MCF 10A (cell line): ENCODE measurements at places on chromosomes 1 and 21.

GRCh38 chr1:64915381-64916274 lies 50.7 kb downstream of the JAK1 start:
- DNase-seq: peak; percentile 86
- peaks cover 6% of the 10 kb centered on the region for H3K36me3 ChIP-seq
- peaks cover 49% of the 10 kb centered on the region for H3K4me1 ChIP-seq

GRCh38 chr1:113734357-113735055 lies 24.8 kb downstream of the PHTF1 start:
- no peaks in the 10 kb centered on the region for H3K4me1 ChIP-seq
- H3K27ac ChIP-seq: no peak overlapping the region
- no peaks in the 10 kb centered on the region for H3K27me3 ChIP-seq
- DNase-seq: no peak
- H3K36me3 ChIP-seq: no peaks in the 10 kb centered on the region
- no peak overlapping the region for H3K4me3 ChIP-seq

DNA sequence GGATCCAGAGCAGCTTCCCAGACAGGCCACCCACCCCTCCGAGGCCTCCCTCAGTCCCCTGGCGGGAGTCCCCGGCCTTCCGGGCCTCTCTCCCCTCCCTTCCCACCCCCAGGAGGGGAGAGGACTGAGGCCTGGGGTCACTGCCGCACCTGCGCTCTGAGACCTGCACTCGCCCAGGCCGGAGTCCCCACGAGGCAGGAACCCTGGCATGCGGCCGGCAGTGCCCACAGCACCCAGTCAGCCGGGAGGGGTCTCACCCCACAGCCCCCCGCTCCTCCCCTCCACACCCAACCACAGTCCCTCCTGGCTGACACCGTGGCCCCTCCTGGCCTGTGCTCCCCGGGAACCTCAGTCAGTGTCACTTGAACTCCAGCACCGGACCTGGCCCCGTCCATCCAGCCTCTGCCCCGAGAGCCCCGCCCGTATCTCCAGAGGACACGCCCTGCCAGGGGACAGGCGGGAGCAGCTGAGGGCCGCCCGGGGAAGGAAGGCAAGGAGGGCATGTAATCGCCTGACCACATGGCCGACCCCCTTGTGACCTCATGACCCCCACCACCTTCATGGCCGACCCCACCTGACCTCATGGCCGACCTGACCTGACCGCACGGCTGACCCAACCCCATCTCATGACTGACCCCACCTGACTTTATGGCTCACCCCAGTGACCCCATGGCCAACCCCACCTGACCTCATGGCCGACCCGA lies 28.7 kb upstream of the TTLL10 start:
- no peak for DNase-seq
- no peak overlapping the region for H3K27ac ChIP-seq
- no peaks in the 10 kb centered on the region for H3K36me3 ChIP-seq
- peaks cover 15% of the 10 kb centered on the region for H3K27me3 ChIP-seq

DNA sequence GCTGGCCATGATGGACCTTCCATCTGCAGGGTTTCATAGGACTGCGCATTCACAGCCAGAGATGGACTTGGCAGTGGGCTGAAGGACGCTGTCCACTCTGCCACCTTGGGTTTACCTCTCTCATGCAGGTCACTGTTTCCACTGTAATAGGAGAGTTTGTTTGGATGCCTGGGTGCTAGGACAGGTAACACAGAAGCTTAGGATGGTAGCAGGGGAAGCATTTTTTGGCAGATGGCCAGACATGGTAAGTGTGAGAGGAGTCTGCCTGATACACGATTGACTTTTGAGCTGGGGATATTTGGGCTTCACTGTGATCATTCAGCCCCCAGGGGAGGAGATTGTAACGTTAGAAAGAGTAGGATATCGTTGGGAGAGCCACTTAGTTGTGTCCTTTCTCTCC lies 11.8 kb downstream of the PSEN2 start:
- no peak overlapping the region for H3K4me3 ChIP-seq
- H3K36me3 ChIP-seq: peaks cover 44% of the 10 kb centered on the region
- no peak for DNase-seq
- peaks cover 12% of the 10 kb centered on the region for H3K4me1 ChIP-seq
- H3K27ac ChIP-seq: no peak overlapping the region

GRCh38 chr1:228274452-228275178 lies 66.8 kb downstream of the OBSCN start:
- no peaks in the 10 kb centered on the region for H3K4me1 ChIP-seq
- H3K36me3 ChIP-seq: peaks cover 7% of the 10 kb centered on the region
- H3K27ac ChIP-seq: no peak overlapping the region

- H3K27me3 ChIP-seq: no peaks in the 10 kb centered on the region
- DNase-seq: no peak
- no peak overlapping the region for H3K27ac ChIP-seq
- H3K4me1 ChIP-seq: peaks cover 6% of the 10 kb centered on the region
- H3K36me3 ChIP-seq: peaks cover 90% of the 10 kb centered on the region
These were observed 29.9 kb downstream of the PCSK9 start for GRCh38 chr1:55069280-55069679.

- H3K4me3 ChIP-seq: no peak overlapping the region
- H3K36me3 ChIP-seq: no peaks in the 10 kb centered on the region
- no peak overlapping the region for H3K27ac ChIP-seq
- no peak for DNase-seq
These were observed 95.8 kb downstream of the PSMG1 start for GRCh38 chr21:39087238-39088030.

GRCh38 chr1:245098924-245099323 lies 55.9 kb upstream of the KIF26B start:
- no peak overlapping the region for H3K27ac ChIP-seq
- H3K4me1 ChIP-seq: no peaks in the 10 kb centered on the region
- DNase-seq: no peak

- no peak overlapping the region for H3K4me3 ChIP-seq
- H3K36me3 ChIP-seq: no peaks in the 10 kb centered on the region
- peaks cover 19% of the 10 kb centered on the region for H3K27me3 ChIP-seq
- no peak overlapping the region for H3K27ac ChIP-seq
- H3K4me1 ChIP-seq: no peaks in the 10 kb centered on the region
- no peak for DNase-seq
These were observed 71.9 kb downstream of the NMNAT2 start for GRCh38 chr1:183346276-183346732.

GRCh38 chr1:84363622-84364021 lies 34.7 kb upstream of the DNASE2B start:
- H3K27me3 ChIP-seq: no peaks in the 10 kb centered on the region
- DNase-seq: no peak
- no peak overlapping the region for H3K4me3 ChIP-seq
- no peaks in the 10 kb centered on the region for H3K36me3 ChIP-seq
- no peak overlapping the region for H3K27ac ChIP-seq

DNA sequence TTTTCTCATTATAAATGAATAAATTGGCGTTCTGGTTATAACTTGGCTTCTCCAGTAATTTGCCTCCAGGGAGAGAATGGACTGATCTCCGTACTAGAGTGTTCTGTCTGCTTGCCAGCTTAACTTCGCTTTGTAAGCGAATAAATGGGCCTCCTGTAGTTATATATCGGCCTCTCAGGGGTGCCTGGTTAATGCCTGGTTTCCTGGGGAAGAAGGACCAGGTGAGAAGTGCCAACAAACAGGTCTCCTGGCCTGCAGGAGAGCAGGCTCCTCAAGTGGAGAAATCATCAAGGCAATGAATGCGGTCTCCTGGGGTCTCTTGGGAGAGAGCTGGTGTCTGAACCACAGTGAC lies 107.4 kb upstream of the SERBP1 start:
- H3K27me3 ChIP-seq: no peaks in the 10 kb centered on the region
- H3K27ac ChIP-seq: no peak overlapping the region
- peaks cover 6% of the 10 kb centered on the region for H3K4me1 ChIP-seq
- H3K4me3 ChIP-seq: no peak overlapping the region
- DNase-seq: no peak

DNA sequence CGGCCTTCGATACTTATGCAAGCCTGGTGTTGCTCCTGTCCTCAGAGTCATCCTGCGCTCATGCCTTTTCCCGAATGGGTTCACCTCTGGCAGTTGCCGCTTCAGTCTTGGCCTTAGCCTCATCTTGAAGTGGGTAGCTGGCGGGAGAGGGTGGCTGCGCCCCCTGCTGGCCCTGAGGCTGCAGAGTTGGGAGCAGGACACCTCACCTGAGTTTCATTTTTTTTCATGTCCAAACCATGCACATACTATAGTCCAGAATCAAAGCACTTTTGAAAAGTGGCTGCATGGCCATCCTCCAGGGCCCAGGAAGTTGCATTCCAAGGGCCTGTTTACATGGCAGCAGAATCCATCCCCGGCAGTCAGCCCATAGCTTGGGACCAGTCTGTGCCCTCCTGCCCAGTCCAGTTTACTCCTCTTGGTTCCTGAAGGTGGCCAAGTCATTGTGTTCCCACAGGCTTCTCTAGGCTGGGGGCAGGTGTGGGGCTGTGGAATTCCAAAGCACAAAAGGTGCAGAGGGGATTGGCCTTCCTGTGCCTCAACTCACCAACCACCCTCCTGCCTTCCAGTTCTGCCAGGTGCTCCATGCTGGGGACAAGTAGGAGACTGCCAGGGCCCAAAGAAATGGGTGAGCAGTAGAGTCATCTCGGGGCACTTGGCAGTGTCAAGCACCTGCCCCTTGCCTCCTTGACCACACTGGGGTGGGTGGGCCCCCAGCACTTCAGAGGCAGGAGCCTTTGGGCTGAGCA lies 44.0 kb downstream of the YARS1 start:
- H3K36me3 ChIP-seq: peaks cover 72% of the 10 kb centered on the region
- DNase-seq: peak; percentile 86
- H3K4me3 ChIP-seq: no peak overlapping the region
- H3K27me3 ChIP-seq: no peaks in the 10 kb centered on the region

GRCh38 chr1:111161843-111162487 lies 21.9 kb downstream of the CEPT1 start:
- no peak for DNase-seq
- no peaks in the 10 kb centered on the region for H3K4me1 ChIP-seq
- no peak overlapping the region for H3K4me3 ChIP-seq
- peaks cover 33% of the 10 kb centered on the region for H3K36me3 ChIP-seq
- H3K27ac ChIP-seq: no peak overlapping the region

- no peak overlapping the region for H3K27ac ChIP-seq
- no peak overlapping the region for H3K4me3 ChIP-seq
- no peak for DNase-seq
- H3K4me1 ChIP-seq: no peaks in the 10 kb centered on the region
These were observed 391.7 kb downstream of the KCTD3 start for GRCh38 chr1:215958841-215959240.

GRCh38 chr1:234975122-234975940 lies 153.3 kb downstream of the TOMM20 start:
- H3K27ac ChIP-seq: peak overlapping the region; percentile 77
- no peaks in the 10 kb centered on the region for H3K27me3 ChIP-seq
- no peaks in the 10 kb centered on the region for H3K36me3 ChIP-seq
- H3K4me3 ChIP-seq: no peak overlapping the region

DNA sequence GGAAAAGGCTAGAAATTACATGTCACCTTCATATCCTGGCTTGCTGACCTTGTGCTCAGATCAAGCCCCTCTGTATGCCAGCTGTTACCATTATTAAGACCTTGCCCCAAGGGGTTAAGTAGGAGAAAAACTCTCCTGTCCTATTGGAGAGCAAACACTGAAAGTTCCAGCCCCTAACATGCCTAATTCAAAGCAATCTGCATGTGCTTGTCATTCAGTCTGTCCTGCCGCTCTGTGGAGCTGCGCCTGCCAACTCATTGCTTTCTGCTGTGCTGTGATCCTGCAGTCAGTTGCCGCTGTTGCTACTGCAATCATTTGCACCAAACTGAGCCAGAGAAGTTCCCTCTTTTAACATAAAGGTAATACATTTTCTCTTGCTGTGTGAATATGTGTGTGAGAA lies 113.4 kb downstream of the DISP1 start:
- H3K27ac ChIP-seq: no peak overlapping the region
- no peaks in the 10 kb centered on the region for H3K36me3 ChIP-seq
- DNase-seq: no peak
- H3K4me3 ChIP-seq: no peak overlapping the region
- H3K4me1 ChIP-seq: no peaks in the 10 kb centered on the region
- H3K27me3 ChIP-seq: no peaks in the 10 kb centered on the region

DNA sequence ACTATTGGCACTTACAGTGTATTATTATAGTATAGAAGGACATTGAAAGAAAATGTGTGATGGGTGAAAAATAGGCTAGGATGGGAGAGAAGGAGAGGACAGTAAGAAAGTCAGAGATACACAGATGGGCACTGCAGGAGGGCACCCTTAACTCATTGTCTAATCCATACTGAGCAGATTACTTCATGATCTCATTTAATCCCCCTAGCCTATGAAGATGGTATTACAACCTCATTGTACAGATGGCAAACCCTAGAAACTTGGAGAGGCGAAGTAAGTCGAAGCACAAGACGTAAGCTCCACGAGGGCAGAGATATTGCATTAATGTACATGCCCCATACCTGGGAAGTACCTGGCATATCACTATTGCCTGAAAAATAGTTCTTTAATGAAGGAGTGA lies 346.9 kb upstream of the DAB1 start:
- H3K4me3 ChIP-seq: no peak overlapping the region
- no peaks in the 10 kb centered on the region for H3K27me3 ChIP-seq
- no peak overlapping the region for H3K27ac ChIP-seq
- DNase-seq: peak; percentile 14
- no peaks in the 10 kb centered on the region for H3K4me1 ChIP-seq

GRCh38 chr1:44587796-44588460 lies 86.4 kb downstream of the TMEM53 start:
- H3K4me3 ChIP-seq: no peak overlapping the region
- DNase-seq: no peak
- peaks cover 13% of the 10 kb centered on the region for H3K4me1 ChIP-seq
- H3K27ac ChIP-seq: peak overlapping the region; percentile 12

- peaks cover 54% of the 10 kb centered on the region for H3K27me3 ChIP-seq
- peaks cover 7% of the 10 kb centered on the region for H3K36me3 ChIP-seq
- peak overlapping the region; percentile 62 for H3K4me3 ChIP-seq
- H3K4me1 ChIP-seq: peaks cover 8% of the 10 kb centered on the region
- DNase-seq: peak; percentile 83
These were observed 18.5 kb downstream of the SERTAD4 start for GRCh38 chr1:210250998-210251679.

GRCh38 chr1:23159963-23160877 lies 8.4 kb downstream of the LUZP1 start:
- H3K4me3 ChIP-seq: no peak overlapping the region
- peaks cover 27% of the 10 kb centered on the region for H3K4me1 ChIP-seq
- H3K27me3 ChIP-seq: no peaks in the 10 kb centered on the region
- H3K27ac ChIP-seq: no peak overlapping the region

DNA sequence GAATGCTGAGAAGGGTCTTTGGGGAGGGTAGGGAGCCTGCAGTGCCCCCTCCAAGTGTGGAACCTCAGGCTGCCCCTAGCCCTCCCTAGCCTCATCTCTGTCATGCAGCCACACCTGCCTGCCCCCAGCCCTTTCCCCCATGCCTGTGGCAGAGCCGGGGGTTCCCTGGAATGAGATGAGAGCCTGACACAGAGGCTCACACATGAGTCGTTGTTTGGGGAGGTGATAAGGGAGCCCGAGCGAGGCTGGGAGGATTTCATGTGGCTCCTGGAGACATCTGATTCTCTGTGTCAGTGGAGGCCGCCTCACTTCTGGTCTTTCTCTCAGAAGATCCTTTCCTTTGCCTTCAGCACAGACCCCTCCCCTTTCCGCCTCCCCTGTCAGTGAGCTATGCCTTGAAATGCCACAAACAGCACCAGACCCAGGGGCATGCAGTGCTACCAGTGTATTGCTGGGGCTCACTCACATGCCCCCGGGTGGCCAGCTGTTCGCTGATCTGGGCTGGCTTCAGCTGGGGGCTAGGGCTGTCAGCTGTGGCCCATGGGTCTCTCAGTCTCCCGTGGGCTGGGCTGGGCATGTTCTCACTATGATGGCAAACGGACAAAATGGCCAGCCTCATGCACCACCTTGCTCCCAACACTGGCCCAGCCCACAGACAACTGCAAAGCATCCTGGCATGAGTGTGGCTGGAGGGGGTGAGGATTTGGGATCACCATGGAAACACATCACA lies 102.6 kb downstream of the AJAP1 start:
- no peak overlapping the region for H3K27ac ChIP-seq
- no peaks in the 10 kb centered on the region for H3K27me3 ChIP-seq
- H3K4me1 ChIP-seq: no peaks in the 10 kb centered on the region
- no peak for DNase-seq
- no peak overlapping the region for H3K4me3 ChIP-seq
